Stimulated activated CD8-positive, alpha-beta memory T cell treated with anti-CD3 and anti-CD28 coated beads, Interleukin-4, amount 100 ng/mL, for 4 hours (primary cell): ENCODE measurements at places on chromosomes 13 and 19.

DNA sequence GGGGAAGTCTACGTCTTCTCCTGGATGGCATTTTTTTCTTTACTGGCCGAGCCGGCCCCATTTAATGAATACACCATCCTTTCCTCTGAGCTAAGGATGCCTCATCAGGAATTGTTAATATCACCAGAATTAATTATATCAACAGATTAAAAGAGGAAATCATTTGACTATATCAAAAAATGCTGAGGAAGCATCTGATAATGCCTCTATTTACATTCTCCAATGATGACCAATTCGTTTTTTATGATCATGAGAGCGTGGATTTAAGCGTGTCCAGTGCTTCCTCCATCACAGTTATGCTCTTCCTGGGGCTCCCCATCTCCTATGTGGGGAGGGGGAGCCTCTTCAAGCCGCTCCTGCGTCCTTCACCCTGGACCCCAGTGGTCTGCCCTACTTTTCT is 58.7 kb downstream of the TUBGCP3 start:
- DNase-seq: no peak

- DNase-seq: no peak
Measured at GRCh38 chr13:95918860-95919259, 134.3 kb downstream of the UGGT2 start.

- DNase-seq: no peak
Measured at GRCh38 chr13:76944456-76944855, 3.9 kb upstream of the ACOD1 start.

- DNase-seq: no peak
Measured at GRCh38 chr13:30829833-30830637, 76.0 kb upstream of the MEDAG start.

DNA sequence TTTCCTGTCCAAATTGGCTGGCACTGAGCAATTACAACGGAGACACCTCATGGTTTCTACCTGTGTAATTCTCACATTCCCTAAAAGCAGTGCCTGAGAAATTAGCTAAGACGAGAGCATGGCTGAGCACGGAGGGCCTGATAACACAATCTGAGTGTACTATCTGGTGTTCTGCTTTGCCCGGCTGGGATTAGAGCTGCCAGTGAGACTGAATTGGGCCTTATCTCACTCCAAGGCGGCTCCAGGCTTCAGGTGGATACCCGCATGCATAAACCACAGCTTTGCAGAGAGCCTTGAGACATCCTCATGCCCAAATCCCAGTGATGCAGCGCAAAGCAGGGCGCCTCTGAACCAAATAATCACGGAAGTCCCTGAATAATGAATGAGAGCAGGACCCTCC is 172.3 kb downstream of the OXGR1 start:
- no peak for DNase-seq

DNA sequence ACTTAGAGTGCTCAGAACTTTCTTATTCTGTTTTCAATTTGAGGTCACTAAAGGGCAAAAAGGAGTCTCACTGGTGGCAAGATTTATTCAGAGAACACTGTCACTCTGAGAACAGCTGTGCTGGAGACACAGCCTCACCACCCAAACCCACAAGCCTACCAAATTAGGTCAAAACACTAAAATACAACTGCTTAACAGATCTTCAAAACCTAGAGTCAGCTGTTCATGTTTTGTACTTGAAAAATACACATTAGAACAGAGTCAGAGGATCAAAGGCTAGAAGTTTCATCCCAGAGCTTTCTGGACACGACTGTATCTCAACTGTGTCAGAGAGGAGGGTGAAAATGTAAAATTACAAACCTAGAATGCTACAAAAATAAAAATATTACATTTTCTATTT is 89.3 kb downstream of the MIPEP start:
- no peak for DNase-seq

DNA sequence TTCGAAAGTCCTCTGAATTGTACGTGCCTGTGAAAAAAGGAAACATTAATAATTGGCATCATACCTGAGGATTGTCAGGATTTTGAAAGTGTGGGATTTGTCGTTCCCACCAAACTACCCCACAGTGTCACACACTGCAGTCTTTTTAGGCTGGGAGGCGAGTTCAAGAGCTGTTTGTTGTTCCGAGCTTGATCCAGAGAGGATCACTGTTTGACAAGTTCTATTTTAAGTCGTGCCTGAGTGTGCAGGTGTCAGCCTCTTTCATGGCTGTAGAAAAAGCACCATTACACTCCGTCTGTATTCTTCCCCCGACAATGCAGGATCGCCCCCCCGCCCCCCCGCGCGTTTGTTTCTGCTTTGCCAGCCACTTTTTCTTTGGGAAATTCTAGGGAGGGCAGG is 635 bp upstream of the NBEA start:
- no peak for DNase-seq

- no peak for DNase-seq
Measured at GRCh38 chr13:57673197-57673596, 41.7 kb downstream of the PCDH17 start.

- DNase-seq: no peak
Measured at GRCh38 chr19:39379865-39380396, 11.0 kb downstream of the PAF1 start.

DNA sequence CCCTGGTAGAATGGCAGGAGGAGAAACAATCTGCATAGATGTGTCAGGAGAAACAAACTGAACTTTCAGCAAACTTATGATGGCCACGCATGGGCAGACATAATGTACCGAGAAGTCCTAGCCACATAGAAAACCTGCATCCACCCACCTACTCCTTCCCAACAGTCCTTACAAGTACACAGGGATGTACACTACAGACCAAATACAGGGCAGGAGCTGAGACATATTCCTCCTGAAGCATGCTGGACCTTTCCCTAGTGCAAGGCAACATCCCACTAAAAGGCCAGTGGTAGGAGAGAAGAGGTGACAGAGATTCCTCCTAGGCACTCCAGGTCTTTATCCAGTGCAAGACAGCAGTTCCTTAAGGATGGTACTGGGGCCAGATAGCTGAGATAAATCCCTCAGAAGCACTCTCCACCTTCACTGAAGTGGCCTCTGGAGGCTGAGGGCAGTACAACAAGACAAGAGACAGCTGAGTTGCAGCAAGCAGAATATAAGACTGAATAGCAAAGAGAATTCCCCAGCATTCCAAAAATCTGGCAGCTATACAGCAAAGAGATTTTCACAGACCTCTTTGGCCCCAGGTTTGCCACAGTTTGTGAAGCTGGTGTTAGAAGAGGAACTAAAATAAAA is 18.3 kb downstream of the VWA8 start:
- DNase-seq: no peak

DNA sequence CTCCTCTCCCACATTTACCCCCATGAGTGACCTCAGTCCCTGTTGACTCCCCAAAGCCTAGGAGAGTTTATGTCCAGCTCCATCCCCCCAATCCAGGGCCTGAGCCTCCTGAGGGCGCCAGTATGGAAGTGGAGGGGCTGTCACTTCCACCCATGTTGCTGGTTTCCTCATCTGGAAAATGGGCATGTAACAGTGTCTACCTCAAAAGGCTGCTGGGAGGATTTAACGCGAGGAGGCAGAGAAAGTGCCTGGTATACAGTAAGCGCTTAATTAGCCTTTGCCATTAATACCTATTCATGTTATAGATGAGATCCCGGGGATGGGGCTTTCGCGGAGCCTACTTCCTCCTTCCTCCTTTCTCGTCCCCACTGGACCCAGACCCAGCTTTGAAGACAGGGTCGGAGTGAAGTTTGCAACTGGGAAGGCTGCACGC is 476 bp downstream of the TYK2 start:
- no peak for DNase-seq

GRCh38 chr13:78241278-78241919 is 322.8 kb upstream of the EDNRB start:
- DNase-seq: no peak

- no peak for DNase-seq
Measured at GRCh38 chr19:44573183-44573582, 40.2 kb upstream of the IGSF23 start.

GRCh38 chr19:56712611-56713276 is 41.2 kb upstream of the ZNF835 start:
- DNase-seq: no peak

GRCh38 chr13:71252184-71252704 is 614.8 kb downstream of the DACH1 start:
- no peak for DNase-seq

GRCh38 chr13:67966065-67966464 is 735.9 kb upstream of the PCDH9 start:
- DNase-seq: no peak

- DNase-seq: no peak
Measured at GRCh38 chr13:113393226-113393562, 29.3 kb upstream of the GRTP1 start.

DNA sequence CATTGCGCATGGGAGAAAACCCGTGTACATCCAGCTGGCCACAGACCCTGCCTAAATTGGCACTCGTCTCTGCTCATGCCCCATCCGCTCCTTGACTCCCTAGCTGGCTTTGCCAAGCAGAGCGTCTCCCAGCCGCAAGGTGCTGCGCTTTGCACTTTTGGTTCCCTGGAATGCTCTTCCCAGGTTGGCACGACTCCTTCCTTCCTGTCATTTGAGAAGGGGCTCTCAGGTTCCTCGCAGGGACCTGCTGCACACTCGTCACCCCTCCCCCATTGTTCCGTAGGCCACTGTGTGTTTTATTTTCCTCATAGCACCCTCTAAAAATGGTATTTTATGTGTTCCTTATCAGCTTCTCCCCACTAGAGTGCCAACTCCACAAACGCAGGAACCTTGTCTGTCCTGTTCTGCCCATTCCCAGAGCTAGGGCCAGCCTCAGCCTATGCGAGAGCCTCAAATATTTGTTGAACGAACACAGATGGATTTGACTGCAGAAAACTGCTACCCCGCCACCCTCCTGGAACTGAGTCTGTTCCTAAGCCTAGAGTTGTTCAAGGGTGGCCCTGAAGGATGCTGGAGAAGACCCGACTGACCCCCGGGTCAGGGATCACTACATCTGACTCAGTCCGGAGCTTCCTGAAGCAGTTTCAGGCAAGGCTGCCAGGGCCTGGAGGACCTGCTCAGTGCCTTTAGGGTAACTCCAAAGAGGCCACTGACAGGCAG is 8.4 kb upstream of the CEBPA start:
- no peak for DNase-seq

DNA sequence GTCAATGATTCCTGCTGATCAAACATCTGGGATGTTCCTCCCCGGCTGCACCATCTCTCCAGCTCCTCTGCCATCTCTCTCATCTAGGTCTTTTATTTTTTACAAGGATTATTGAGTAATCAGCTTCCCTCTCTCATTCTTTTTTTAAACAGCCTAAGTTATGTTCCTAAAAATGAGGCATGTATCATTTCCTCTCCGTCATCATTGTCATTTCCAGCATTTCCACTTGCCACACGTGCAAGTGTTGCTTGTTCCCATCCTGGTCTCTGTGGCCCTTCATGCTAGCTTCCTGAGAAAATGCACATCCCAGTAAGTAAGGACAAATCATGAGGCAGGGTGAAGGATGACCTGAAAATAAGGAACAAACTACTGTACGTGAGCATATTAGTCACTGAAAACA is 102.7 kb upstream of the POSTN start:
- DNase-seq: no peak

DNA sequence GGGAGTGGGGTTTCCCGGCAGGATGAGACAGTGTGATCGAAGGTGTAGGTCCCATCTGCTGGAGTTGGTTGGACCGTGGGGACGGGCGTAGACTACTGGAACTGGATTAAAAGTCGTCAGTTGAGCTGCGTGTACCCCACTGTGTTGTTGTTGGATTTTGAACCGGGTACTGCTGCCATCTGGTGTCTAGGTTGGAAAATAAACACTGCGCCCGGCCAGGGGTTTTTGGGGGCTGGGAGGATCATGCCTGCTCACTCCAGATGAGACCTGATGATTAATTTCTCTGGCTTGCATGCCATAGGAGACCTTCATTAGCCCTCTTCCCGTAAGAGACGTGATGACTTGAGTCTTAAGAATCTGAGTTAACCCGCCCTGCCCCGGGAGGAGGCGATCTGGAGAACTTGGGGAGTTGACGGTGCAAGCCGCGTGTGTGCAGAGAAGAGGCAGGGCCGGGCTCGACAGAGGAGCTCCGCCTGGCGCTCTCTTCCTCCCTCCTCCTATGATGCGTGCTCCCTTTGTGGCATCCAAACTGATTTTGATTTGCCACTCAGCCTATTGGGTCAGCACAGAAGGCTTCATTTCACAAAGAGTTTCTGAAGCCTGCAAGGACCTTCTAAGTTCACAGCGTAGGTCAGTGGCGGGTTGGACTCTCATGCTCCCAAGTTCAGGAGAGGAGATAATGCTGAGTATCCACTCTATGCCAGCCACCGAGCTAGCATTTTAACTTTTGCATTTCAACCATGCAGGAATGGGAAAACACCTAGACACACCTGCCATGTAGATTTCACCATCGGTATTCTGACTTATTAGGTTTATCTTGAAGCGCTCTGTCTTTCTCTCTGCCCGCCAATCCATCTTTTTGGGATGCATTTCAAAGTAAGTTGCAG is 2.7 kb downstream of the UHRF1 start:
- DNase-seq: peak; percentile 36

GRCh38 chr13:37594550-37594949 is 4.0 kb downstream of the POSTN start:
- DNase-seq: no peak

DNA sequence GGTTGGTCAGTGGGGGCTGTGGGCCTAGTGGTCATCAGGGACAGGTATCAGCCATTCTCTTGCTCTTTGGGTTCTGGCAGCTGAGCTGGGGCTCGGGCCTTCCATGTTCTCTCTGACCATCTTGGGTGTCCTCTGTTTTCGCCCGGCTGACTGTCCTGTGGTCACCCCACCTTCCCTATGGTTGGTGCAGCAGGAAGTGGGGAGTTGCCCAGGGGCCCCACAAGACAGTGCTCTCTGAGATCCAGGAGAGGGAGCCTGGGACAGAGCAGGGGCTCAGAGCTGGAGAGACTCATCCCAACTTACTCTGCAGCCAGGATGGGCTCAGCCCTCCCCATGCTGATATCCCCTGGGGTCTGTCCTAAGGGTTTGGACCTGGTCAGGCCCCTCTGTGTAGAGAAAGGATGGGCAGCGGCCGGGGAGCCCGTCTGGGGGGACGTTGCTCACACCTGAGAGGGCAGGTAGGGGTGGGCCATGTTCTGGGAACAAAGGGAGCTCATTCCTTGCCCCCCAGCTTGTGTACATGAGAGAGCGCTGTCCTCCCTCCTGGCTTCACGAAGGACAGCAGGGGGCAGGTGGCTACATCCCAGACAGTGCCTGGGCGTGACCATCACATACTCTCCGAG is 937 bp upstream of the CEACAM8 start:
- no peak for DNase-seq

DNA sequence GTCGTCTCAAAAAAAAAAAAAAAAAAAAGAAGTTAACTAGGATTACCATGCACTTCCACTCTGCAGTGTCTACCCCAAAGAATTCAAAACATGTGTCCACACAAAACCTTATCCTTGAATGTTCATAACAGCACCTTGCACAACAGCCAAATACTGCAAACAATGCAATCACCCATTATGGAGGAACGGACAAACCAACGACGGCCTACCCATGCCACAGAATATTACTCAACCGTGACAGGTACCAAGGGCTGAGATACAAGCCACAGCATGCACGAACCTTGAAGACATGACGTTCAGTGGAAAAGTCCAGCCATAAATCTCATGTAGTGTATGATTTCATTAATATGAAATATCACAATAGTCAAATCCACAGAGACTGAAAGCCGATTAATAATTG is 3.0 kb upstream of the SHISA7 start:
- DNase-seq: no peak

GRCh38 chr13:34654647-34655046 is 287.4 kb upstream of the NBEA start:
- no peak for DNase-seq

- no peak for DNase-seq
Measured at GRCh38 chr13:64397701-64398100, 2832.4 kb downstream of the PCDH9 start.

GRCh38 chr13:19071161-19071936 is 110.3 kb downstream of the TUBA3C start:
- DNase-seq: no peak

- DNase-seq: no peak
Measured at GRCh38 chr13:46015366-46015765, 37.2 kb downstream of the ZC3H13 start.
